ENCODE measurements at places on chromosomes 1 and 21. TPM values are rescaled to one million over a fixed set of nuclear protein-coding genes. Genes with fewer than 3 reads are reported as not detected.

Gene CACNA1E
- total RNA-seq = not detected

DNA sequence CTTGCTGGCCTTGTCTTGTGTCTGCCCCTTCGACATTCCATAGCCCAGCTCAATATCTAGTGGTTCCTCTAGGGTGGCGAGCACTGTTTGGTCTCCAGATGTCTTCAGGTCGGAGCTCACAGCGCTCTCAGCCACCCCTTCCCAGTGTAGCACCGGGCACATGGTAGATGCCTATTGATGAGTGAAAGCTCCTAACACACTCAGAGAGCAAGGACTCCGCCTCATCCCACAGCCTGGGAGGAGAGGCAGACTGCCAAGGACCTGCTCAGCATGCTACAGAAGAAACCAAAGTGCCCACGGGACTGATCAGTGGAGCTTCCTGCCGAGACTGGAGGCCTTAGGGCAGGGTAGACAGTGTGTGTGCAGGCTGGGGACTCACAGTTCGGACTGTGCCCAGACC, 10.9 kb downstream of the PCSK9 start:
- no peak overlapping the region for H3K4me3 ChIP-seq
- no peaks in the 10 kb centered on the region for H3K4me1 ChIP-seq
- H3K27me3 ChIP-seq = no peaks in the 10 kb centered on the region
- H3K36me3 ChIP-seq = no peaks in the 10 kb centered on the region

- no peak overlapping the region for H3K4me3 ChIP-seq
- H3K27me3 ChIP-seq = no peaks in the 10 kb centered on the region
- no peaks in the 10 kb centered on the region for H3K36me3 ChIP-seq
- H3K4me1 ChIP-seq = no peaks in the 10 kb centered on the region
- DNase-seq = no peak
These were observed 41.1 kb upstream of the MTR start for GRCh38 chr1:236753964-236754363.

GRCh38 chr1:117607471-117607870, 1.6 kb downstream of the TENT5C start:
- H3K4me1 ChIP-seq = peaks cover 27% of the 10 kb centered on the region
- peak overlapping the region; percentile 81 for H3K4me3 ChIP-seq
- peak overlapping the region; percentile 69 for H3K27ac ChIP-seq
- no peak for DNase-seq
- H3K27me3 ChIP-seq = no peaks in the 10 kb centered on the region
- no peaks in the 10 kb centered on the region for H3K36me3 ChIP-seq

- no peaks in the 10 kb centered on the region for H3K4me1 ChIP-seq
- H3K27me3 ChIP-seq = peaks cover 8% of the 10 kb centered on the region
- no peaks in the 10 kb centered on the region for H3K36me3 ChIP-seq
- H3K27ac ChIP-seq = no peak overlapping the region
- H3K4me3 ChIP-seq = no peak overlapping the region
- DNase-seq = no peak
These were observed 47.9 kb upstream of the PLXNA2 start for GRCh38 chr1:208291923-208292711.

- H3K27me3 ChIP-seq = no peaks in the 10 kb centered on the region
- peak within 1 kb of the TSS; percentile 71 for H3K4me3 ChIP-seq
- H3K27ac ChIP-seq = peak within 1 kb of the TSS; percentile 99
- H3K4me1 ChIP-seq = peaks cover 30% of the 10 kb centered on the region
- DNase-seq = no peak
These were observed at the start of gene NAXE for GRCh38 chr1:156591432-156592157. TSS of gene NAXE (plus strand) at chr1:156591776. CDS start at chr1:156591805, 29 bp downstream.

All from Panc1 (cell line).